Psoas muscle (tissue), 8 donors: ENCODE measurements at places on chromosomes 2 and 18. TPM values are rescaled to one million over a fixed set of nuclear protein-coding genes. Genes with fewer than 3 reads are reported as not detected.

PROC gene
- total RNA-seq = not detected

WNT10A gene
- total RNA-seq = not detected

PAIP2B gene
- total RNA-seq = 14.0 TPM

PIGN gene
- 9.5 TPM for total RNA-seq

EFR3B gene
- total RNA-seq = 12.7 TPM

CETN1 gene
- not detected for total RNA-seq

CD8B gene
- total RNA-seq = not detected

MEMO1 gene
- total RNA-seq = 64.3 TPM

PROKR1 gene
- total RNA-seq = not detected

PID1 gene
- total RNA-seq = 9.8 TPM

USP40 gene
- total RNA-seq = 23.3 TPM
